Stimulated activated naive B cell treated with anti-CD40 and anti-IgM and Interleukin-4, amounts not matched to agents 10 μg/mL and 1 μg/mL and 100 μg/mL, for 72 hours (primary cell): ENCODE measurements at places on chromosomes 1 and 21.
A peak's percentile ranks its signal among the peaks of the same experiment; 100 is the strongest.

- no peak for DNase-seq
These were observed 837 bp upstream of the DESI2 start for GRCh38 chr1:244651956-244652622.

- no peak for DNase-seq
These were observed 21.0 kb downstream of the C1orf174 start for GRCh38 chr1:3879099-3879498.

- no peak for DNase-seq
These were observed 10.1 kb upstream of the PARP1 start for GRCh38 chr1:226417830-226418546.

DNA sequence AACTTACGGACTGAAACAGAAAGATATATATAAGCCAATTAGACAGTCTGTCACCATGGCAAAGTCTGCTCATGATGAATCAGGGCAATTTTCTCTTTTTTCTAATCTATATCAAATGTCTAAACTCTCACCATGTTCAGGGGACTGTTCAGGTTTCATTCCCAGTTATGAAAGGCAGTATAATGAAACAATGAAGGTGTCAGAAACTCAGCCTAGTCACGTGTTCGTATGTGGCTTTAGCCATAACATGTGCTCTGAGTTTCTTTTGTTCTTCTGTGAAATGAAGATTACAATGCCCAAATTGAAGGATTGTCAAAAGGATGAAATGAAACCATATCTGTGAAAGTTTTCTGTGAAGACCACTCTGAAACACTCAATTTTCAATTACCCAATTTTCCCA is 392.9 kb downstream of the DSCAM start:
- no peak for DNase-seq

- DNase-seq = no peak
These were observed 4.7 kb upstream of the SLAMF1 start for GRCh38 chr1:160651433-160652064.

DNA sequence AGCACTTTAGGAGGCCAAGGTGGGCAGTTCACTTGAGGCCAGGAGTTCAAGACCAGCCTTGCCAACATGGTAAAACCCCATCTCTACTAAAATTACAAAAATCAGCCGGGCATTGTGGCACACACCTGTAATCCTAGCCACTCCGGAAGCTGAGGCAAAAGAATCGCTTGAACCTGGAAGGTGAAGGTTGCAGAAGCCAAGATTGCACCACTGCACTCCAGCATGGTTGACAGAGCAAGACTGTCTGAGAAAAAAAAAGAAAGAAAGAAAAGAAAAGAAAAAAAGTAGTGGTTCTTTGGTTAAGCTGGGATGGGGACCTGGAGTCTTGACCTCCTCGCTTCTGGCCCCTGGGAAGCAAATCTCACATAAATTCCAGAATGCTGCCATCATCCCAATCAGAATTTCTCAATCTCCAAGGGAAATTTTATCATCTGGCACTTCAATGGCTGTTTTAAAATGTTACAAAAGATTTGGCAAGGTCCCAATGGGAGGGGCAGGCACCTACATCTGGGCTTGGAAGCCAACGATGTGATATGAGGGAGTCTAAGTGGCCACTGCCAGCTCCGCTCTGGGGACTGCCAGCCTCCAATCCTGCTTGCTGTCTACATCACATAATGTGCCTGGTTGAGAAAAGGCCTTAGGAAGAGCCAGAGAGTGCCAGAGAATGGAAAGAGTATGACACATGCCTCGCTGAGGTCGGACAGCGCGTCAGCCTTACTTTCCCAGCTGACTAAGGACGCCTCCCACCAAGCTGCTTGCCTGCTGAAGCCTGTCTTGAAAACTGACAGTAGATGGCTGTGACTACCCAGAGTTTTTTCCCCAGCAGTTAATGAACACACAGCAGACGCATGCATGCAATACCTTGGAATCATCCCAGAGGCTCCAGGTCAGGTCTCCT is 42.1 kb upstream of the SRP9 start:
- DNase-seq = no peak

GRCh38 chr1:13892198-13892597 is 192.2 kb downstream of the PRDM2 start:
- no peak for DNase-seq

- no peak for DNase-seq
These were observed 7.3 kb downstream of the GMEB1 start for GRCh38 chr1:28675924-28676257.

DNA sequence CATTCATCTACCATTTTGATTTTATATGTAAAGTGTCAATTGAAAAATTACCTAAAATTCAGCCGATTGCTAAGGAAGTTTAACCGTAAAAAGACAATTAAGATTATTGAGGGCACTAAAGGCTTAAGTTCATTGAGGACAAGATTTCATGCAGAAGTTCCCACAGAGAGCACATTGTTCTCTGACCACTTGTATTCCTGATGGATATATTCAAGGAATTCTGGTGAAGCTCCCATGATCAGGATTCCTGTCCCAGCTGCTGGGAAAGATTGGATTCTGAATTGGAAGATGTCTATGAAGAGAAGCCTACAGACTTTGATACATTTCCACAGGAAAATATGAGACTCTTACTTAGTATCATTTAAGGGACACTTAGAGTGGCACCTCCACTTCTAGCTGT is 209.2 kb upstream of the KCTD3 start:
- DNase-seq = no peak

GRCh38 chr1:230735447-230735846 is 11.7 kb upstream of the CAPN9 start:
- DNase-seq = no peak

DNA sequence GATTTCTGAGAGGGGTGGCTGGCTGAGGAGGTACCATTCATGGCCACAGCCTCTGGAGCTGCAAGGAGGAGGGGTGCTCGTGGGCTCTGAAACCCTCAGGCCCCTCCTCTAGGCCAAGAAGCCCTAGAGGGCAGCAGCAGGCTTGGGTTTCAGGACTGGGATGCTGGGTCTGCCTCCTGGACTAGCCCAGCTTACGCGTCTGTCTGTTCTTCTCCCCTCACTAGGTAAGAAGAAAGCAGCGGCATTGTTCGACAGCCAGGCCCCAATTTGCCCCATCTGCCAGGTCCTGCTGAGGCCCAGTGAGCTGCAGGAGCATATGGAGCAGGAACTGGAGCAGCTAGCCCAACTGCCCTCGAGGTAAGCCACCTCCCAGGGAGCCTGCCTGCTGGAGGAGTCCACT is 60.3 kb downstream of the TMEM53 start:
- no peak for DNase-seq

- no peak for DNase-seq
These were observed 38.4 kb upstream of the CD101 start for GRCh38 chr1:116962987-116963639.

- DNase-seq = peak; percentile 10
These were observed 490.3 kb downstream of the TTLL7 start for GRCh38 chr1:83508485-83509151.

DNA sequence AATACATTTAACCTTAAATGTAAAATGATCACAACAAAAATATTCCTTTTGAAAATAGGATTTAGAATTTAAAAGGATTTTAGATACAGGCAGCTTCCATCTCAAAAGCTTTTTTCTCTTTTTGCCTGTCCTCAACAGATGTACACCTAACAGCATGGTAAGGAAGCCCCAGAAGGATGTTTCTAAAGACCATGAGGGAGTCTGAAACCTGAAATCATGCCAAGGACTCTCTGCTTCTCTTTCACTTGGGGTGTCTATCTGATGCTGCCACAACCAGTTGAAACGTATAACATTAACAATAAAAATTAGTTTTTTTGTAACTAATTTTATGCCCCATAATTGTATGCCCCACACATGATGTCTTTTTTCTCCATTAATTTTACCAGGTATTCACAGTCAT is 5.4 kb upstream of the ZNF281 start:
- DNase-seq = no peak

- DNase-seq = no peak
These were observed at the start of the genes SHE and TDRD10 for GRCh38 chr1:154502066-154502743. TSS of gene SHE (minus strand) at chr1:154502412. CDS start at chr1:154502026, 386 bp downstream. TSS of gene TDRD10 (plus strand) at chr1:154502219. CDS start at chr1:154506904, 4,685 bp downstream.

- DNase-seq = peak; percentile 47
These were observed 35.6 kb upstream of the TMEM61 start for GRCh38 chr1:54944610-54945392.

DNA sequence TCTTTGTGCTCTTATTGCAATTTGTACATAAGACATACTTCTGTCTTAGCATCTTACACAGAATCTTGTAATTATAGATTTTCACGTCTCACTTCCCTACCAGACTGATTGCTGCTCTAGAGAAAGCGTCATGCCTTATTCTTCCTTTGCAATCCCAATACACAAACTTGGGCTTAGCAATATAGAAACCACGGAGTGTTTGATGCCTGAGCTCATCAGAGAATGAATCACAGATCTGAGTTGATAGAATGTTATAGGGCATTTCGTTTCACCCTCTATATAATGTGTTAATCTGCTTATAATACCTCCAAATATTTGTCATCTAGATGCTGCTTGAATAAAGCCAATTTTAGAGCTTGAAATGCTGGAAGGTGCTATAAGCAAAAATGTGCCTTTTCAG is 6.6 kb downstream of the FMO1 start:
- DNase-seq = no peak
